ENCODE measurements at places on chromosomes 11 and 22.

GRCh38 chr22:19196841-19197612, 18.5 kb upstream of the SLC25A1 start:
- DNase-seq, result no peak

GRCh38 chr11:111452817-111453552, 59.2 kb downstream of the BTG4 start:
- no peak for DNase-seq

DNA sequence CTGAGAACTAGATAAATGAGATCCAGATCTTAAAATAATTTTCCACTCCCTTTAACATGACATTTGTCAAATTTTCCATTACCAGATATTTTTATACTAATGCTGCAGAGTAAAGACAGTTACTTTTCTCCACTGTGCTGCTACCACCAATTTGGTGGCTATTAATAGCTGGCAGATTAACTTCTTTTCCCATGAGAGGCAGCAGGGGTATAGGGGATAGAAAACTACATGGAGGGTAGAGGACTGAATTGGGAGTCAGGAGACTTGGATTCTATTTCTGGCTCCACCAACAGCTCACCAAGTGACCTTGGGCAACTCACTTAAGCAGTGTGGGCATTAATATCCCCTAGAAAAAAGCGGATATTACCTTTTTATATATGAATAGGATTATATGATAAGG, 69.2 kb downstream of the KIF18A start:
- no peak for DNase-seq

GRCh38 chr11:1174441-1175370, 17.0 kb downstream of the MUC5AC start:
- no peak for DNase-seq

DNA sequence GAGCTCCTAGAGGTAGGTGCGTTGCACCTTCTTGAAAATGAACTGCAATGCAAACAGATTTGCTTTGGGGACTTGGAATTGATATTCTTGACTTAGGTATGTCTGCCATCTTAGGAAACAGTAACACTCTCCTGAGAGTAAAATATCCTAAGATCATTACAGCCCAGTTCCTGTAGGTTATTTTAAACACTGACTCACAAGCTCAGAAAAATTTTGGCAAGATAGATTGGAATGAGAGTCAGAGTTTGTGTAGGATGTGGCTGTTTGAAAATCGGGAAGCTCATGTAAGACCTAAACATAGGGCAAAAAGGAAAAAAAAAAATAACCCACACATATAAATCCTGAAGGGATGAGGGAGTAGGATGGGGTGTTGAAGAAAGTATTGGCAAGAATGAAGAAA, 377.0 kb upstream of the LRRC4C start:
- DNase-seq, result no peak

- DNase-seq, result no peak
These were observed 25.7 kb upstream of the PICK1 start for GRCh38 chr22:38031491-38031890.
